ENCODE measurements at places on chromosomes 7 and 10.

DNA sequence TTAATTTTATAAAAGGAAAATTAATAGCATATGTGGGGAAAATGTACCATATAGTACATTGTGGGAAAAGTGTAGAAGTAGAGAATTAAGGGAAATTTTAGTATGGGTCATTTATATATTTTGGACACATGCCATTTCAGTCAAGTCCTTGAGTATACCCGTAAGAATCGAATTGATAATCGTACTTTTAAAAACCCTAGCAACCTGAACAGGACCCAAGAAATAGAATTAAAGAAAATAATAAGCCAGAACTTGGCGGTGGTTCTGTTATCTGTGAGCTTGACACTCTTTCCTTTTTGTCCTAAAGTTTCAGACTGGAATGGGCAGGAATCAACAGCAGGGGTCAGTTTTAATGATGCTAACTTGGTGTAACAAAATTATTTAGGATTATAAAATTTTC, 221.0 kb downstream of the CDK14 start:
- no peak for DNase-seq

GRCh38 chr10:130542761-130543160, 406.6 kb downstream of the GLRX3 start:
- no peak for DNase-seq

DNA sequence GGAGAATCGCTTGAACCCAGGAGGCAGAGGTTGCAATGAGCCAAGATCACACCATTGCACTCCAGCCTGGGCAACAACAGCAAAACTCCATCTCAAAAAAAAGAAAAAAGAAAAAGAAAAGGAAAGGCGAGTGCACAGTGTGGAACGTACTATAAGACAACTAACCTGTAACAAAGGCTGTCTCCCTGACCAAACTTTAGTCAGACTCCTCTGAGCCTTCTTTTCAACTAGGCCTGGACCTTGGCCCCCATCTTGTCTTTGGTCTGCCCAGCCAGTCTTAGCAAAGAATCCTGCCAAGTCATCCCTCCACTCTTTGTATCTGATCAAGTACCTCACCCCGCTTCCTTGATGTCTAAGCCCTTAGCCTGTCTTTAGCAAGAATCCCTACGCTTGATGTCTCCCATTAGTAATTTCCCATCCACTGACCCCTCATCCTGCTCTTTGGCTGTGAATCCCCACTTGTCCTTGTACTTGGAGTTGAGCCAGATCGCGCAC, 68.9 kb upstream of the KDM7A start:
- DNase-seq, result no peak

DNA sequence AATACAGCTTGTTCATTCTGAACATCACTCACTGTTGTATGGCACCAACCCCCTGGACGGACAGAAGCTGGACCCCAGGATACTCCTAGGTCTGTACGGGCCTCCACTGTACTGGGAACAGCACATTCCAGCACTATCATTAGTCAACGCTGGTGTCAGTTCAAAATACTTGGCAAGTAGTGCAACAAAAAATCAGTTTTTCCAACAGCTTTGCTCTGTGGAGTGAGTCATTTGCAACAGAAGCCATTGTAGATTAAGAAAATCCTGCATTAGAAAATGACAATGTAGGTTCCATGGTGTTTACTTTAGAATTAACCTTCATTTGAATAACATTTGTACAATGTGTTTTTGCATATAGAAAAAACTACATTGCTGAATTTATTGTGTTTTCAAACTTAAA, 266.6 kb downstream of the HDAC9 start:
- DNase-seq, result no peak

- DNase-seq, result no peak
Observed at GRCh38 chr7:159118197-159118595, 26.5 kb downstream of the VIPR2 start.

DNA sequence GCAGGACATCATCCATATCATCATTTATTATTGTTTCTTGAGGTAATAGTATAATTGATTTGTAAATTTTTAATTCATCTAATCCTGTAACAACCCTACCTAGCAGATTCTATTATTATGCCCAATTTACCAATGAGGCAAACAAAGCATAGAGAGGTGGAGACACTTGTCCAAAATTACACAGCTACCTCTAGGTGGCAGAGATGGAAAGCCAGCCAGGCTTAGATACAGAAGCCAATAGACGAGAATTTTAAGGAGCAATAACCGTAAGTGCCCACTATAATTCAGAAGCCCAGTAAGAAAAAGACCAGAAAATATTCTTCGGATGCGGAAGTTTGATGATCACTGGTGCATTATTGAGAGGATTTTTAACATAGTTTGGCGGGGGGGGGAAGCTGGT, 54.0 kb downstream of the ANK3 start:
- no peak for DNase-seq

GRCh38 chr10:80455461-80456349, 1.6 kb downstream of the TSPAN14 start:
- no peak for DNase-seq

DNA sequence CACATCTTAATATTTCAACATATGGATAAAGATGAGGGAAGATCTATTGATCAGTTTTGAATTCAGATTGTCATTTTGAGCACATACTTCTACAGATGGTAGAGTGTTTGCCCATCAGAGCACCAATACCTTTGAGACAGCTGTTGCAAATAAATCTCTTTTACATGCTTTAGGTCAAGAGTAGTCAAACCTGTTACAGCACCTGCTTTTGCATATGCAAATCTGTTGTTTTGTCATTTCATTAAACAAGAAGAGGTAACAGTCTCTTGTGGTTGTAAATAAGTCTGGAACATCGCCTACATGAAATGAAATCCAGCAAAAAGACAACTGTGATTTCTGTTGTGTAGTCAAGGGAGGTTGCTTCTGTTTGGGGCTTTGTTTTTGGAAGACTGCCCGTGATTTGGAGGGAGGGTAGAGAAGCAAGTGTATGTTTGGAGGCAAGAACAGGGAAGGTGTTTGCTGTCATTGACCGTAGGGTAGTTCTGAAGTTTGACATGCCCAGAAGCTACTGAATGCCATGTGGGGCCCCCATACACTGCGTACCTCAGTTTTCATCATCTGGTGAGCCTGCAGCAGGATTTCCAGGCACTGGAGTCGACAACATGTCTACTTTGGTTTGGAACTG, 233.6 kb upstream of the PPP1R3A start:
- no peak for DNase-seq

DNA sequence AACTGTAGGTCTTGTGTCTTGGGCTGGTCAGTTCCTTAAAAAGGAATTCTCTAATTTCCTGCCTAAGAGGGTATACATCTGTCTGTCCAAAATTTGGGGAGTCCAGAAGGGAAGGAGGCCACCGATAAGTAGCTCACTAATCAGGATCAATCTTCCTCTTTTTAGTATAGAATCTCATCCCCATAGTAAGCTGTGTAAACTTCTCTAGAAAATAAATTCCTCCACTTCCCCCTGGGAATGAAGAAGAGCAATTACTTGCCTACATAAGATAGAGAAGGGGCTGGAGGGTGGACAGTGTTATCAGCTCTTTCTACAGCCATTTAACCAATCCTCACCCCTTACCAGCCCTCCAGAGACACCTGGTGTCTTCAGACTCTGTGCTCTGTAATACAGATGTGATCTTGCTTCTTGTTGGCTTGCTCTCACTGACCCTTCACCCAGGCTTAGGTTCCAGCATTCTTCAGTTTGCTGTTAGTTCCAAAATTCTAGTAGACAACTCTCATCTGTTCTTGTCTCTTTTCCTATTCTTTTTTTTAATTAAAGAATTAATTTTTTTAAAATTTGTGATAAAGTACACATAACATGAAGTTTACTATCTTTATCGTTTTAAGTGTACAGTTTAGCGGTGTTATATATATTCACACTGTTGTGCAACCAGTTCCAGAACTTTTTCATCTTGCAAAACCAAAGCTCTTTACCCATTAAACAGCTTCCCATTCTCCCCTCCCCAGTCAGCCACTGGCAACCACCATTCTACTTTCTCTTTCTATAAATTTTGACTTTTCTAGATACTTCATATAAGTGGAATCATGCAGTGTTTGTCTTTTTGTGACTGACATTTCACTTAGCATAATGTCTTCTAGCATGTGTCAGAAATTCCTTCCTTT, 6.5 kb upstream of the PRKAR2B start:
- no peak for DNase-seq

DNA sequence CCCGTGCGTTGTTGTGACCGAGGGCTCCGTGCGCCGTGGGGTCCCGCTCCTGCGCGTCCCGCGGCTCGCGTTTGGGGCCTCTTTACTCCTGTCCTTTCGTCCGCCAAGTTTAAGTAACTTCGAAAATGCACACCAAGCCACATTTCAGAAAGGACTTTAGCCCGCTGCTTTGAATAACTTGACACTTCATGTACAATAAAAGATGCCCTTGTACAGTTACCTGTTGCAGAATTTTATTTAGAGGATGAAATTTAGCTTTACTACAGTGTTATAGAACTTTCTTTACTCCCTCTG, 459 bp downstream of the SUGCT start:
- DNase-seq, result no peak

DNA sequence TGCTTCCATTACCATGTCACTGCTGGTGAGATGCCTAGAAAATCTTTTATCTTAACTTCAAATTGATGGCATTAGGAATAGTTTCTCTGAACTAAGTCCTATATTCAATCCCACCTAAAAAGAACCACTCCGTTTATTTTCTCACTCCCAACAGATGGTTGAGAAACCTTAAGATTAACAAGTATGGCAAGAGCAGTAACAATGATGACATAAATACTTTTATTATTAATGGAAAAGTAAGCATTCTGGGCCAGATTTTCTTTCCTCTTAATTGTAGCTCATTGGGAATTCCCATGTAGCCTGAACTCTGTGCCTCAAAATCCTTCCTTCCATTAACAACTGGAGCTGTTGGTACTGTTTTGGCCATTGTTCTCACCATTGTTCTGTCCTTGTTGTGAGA, 21.1 kb upstream of the FAM13C start:
- no peak for DNase-seq

DNA sequence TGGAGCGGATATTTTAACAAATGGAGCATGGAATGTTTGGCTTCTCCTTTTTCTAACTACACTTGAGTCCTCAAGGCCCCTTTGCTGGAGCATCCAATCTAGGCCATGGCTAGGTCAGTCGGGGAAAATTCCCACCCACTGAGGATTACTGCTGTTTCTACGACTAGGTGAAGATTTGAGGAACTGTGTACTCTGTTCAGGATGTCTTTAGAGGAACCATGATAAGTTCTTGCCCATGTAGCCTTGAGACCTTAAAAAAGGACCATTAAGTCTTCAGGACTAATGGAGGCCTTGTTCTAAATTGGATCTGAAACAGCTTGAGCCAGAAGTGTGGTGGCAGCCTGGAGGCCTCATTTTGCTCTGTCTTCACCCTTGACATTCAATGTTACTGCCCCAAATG, 6.2 kb downstream of the AGK start:
- DNase-seq, result no peak

- DNase-seq, result no peak
Observed at GRCh38 chr10:116654816-116655215, 34.1 kb downstream of the PNLIPRP2 start.
